ENCODE measurements at places on chromosomes 5 and 9.

DNA sequence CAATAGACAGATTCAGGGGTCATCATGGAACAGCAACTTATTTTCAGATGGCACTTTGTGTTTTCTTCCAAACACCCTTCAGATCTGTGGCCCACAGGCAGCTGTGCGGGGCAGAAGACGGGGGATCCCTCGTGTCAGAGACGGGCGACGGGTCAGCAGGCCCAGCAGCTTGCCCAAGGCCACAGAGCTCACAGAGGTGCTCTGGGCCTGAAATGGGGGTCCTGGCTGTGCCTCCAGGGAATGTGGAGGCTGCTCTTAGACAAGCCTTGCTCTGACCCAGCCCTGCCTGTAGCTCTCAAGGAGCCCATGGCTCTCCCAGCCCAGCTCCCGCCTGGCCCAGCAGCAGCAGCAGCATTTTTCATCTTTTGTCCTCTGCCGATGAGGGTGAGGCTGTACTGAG is 40.9 kb upstream of the SARDH start:
- no peak for DNase-seq

DNA sequence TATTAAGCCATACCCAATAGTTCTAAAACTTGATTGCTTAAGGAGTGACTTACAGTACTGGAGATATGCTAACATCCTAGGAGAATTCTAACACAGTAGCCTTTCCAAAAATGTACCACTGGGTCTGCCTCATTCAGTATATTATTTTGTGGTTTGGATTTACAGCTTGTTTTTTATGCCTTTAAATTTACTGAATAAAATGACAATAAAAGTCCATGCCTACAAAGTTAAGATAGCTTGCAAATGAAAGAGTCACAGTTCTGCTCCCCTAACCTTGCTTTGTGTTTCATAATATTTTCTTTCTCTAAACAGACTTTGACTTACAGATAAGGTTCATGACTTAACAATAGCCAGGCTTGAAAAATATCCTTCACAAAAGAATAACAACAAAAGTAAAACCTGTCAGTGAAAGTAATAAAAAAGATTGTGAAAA is 951.1 kb upstream of the NUDT12 start:
- DNase-seq = no peak

DNA sequence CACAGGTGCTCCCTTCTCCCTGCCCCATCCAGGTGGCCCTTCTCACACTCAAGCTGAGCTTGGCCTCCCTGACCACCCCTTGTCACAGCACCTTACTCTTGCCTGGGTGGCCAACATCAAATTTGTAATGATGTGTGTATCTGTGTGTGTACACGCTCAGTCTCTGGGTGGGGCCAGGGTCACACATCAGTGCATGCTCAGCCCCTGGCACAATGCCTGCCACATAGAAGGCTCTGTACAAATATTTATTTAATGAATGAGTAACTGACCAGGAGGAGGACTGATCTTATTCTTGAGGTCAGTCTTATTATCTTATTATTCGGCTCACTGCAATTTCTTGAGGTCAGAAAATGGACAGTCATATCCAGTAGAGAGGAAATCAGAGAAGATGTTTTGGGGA is 41.3 kb upstream of the HAND1 start:
- peak; percentile 55 for DNase-seq

- no peak for DNase-seq
Observed at GRCh38 chr5:15034379-15034778, 162.8 kb upstream of the ANKH start.

DNA sequence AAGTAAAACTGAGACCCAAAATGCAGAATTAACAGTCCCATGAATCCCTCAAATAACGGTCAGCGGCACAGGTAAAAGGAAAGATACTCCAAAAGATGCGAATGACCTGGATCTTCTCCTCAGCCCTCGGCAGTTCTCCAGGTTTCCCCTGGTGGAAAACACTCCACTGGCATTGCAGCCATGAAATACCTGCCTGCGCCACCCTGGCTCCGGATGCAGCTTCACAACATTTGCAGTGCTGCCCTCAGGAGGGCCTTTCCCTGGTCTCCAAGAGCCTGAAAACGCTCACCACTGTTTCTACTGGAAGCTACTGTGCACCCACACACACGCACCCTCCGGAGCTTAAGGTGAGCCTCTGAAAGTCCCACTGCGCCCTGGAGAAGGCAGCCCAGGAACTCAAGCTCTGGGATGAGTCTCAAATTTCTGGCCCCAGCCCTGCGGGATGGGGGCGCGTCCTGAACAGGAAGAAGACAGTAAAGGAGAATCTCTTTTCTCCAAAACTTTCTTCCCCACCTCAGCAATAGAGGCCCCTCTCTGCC is 612 bp downstream of the UGT3A2 start:
- no peak for DNase-seq

- DNase-seq = no peak
Observed at GRCh38 chr5:129306725-129307124, 153.4 kb upstream of the ADAMTS19 start.

GRCh38 chr9:92312887-92313623 is 12.1 kb downstream of the NOL8 start:
- DNase-seq = peak; percentile 36

DNA sequence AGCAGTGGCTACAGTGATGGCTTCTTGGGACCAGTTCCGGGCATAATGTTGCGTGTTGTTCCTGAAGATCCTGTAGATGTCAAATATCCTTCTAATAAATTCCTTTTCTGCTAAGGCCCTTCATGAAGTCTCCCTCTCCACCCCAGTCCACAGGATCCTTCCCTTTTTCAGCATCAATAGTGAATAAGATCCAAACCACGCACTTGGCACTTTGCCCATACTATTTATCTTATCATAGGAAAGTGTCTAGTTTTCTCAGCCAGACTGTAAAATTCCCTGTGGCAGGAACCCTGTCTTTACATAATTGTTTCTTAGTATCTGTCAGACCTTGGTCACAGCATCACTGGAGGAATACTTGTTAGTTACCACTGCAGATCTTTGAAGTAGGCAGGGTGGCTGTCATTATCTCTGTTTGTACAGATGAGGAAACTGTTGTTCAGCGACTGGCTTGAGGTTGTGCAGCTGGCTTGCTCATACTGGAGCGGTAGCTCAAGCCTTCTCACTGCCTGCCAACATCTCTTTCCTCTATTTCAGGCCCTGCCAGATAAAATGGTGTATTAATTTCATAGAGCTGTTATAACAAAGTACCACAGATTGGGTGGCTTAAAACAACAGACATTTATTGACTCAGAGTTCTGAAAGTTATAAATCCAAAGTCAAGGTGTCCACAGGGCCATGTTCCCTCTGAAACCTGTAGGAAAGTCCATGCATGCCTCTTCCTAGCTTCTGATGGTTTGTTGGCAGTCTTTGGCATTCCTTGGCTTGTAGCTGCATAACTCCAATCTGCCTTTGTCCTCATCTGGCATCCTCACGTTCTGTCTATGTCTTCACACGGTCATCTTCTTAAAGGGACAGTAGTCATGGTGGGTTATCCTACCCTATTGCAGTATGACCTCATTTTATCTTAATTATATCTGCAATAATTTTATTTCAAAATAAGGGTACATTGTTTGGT is 33.5 kb upstream of the APC start:
- peak; percentile 83 for DNase-seq

DNA sequence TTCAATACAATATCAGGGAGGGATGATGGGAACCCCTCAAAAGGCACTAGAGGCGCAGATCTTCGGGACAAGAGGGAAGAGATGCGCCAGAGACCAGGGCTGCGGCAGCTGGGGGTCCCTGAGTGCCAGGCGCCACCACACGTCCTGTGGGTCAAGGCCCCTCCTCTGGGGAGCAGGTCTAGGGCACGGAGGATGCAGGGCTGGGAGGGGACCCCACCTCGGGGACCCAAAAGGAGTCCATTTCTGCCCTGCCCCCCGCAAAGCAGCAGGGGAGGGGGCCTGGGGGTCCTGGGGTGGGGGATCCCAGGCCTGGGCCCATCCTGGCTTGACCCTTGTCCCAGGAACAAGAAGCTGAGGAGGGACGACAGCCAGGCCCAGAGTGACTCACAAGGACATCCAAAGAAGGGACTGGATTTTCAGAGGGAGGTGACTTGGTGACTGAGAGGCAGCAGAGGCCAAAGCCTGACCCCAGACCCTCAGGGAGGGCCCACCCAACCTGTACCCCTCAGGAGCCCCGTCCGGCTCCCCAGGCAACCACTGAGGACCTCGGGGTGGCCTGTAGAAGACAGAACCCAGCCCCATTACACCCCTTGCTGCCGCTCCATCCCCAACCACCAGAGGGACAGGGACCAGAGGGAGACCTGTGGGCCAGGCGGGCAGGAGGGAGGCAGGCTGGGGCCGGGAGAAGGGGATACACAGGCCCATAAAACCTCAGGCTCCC is 54.2 kb downstream of the LRSAM1 start:
- DNase-seq = peak; percentile 51

- no peak for DNase-seq
Observed at GRCh38 chr5:34460496-34460895, 195.6 kb upstream of the RAI14 start.

GRCh38 chr5:102772273-102772672 is 17.2 kb downstream of the PAM start:
- DNase-seq = no peak

DNA sequence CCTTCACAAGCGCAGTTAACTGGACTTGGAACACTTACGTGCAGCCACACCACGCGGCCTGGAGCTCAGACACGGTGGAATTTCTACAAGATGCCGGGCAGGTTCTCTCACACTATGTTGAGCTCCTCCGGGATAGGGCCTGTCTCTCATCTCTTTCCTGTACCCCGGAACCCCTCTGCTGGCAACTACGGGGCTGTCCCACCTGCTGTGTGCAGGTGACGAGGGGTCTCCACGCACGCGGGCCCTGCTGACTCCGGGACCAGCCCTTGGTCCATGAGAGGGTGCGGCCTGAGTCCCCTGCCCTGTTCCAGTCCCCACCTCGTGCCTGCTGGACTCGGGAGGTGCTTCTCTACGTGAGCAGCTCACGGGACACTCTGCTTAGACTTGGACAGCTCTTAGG is 40.1 kb downstream of the SLC6A3 start:
- no peak for DNase-seq

DNA sequence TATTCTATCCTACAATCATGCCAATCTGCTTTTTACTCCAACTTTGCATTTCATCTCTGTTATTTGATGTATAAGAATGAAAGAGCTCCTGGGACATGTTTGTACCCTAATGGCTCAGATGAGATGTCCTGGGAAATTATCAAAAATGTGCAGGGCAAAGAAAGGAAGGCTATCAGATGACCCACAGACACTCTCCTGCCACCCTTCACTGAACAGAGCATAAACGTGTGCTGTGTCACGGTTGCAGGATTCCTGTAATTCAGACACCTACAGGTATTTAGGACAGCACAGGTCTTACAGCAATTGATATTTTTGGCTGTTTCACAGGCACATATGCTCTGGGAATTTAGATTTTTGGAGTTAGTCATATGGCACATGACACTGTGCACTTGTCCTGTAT is 149.2 kb upstream of the GAS1 start:
- DNase-seq = no peak

DNA sequence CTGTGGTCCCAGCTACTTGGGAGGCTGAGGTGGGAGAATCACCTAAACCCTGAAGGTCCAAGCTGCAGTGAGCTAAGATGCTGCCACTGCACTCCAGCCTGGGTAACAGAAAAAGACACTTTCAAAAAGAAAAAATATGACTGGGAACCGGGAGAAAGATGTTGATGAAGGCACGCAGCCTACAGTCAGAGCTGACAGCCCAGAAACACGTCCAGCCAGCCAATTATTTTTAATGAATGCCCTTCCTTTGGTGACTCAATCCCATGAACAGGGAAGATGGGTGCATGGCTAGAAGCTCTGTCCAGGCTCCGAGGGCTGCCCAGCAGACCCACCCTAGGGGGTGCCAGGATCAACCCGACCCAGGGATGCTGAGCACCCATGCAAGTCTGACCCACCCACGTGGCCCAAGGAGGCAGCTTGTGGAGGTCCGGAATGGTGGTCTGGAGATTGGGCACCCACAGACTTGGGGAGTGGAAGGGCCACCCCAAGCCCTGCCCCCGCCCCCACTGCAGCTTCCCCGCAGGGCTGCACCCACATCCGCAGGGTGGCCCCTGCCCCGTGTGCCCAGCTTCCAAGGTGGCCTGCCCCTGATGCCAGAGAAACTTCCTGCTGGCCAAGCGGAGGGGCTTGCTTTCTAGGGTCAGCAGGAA is 51.0 kb downstream of the ADAMTS2 start:
- DNase-seq = no peak

DNA sequence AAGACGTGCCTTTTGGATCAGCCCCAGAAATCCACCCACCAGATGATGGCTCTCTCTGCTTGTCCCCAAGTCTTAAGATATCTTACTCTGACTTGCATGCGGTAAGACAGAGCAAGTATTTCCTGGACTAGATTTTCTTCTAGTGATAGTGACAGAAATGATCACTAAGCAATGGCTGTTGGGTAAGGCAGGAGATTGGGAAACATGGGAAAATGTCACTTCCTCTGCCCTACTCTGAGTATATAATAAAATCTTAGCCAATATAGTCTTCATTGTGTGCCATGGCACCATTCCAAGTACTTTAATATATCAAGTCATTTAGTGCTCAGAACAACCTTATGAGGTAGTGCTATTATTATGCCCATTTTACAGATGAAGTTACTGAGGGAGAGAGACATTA is 31.0 kb upstream of the GNA14 start:
- DNase-seq = no peak

DNA sequence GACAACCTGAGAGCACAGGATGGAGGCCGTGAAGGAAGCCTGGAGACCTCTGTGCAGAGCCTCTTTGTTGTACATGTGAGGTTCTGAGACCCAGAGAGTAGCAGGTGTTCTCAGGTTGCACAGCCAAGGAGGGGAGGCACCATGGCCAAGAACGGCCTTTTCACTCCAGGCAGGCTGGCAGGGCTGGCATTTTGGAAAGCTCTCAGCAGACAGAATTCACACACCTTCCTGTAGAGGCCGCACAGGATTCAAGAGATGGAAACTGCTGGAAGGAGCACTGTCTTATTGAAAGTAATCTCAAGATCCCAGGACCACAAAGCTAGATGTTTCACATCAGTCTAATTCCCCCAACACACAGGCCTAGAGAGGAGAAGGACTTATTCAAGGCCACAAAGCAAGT is 52.8 kb upstream of the XPA start:
- no peak for DNase-seq

DNA sequence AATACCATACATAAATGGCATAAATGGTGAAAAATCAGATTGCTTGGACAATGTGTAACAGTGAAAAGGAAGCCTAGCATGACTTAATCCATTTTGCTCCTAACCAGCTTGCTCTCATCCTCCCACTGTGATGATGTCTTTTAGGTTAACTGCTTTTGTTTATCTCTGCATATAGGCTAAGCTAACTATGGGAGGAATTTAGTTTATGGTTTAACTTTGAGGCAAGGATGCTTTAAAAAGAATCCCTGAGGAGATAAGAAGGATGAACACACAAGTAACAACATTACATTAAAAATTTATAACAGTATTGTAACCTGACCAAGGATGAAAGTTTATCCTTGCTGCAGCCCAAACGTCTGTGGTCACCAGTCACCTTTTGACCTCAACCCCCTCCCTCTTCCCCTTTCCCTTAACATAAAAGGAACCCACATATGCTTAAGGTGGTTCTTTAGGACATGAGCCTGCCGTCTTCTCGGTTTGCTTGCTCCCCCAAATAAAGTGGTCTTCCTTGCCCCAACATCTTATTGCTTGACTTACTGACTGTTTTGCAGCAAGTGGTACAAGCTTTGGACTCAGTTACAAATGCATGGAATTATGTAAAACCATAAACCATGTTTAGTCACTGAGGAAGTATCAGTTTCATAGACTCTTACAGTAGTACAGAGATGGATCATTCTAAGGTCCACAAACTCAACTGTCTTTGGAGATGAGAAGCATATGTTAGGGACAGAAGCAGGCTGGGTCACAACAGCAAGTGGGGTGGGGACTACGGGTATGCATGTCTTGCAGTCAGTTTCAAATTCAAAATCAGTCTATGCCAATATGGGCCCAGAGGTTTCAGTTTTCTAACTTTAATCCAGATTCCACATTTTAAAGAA is 31.3 kb downstream of the AGXT2 start:
- DNase-seq = no peak
